ENCODE measurements at places on chromosomes 11 and 22. TPM values are rescaled to one million over a fixed set of nuclear protein-coding genes. Genes with fewer than 3 reads are reported as not detected.

C11orf91 gene
- polyA plus RNA-seq = not detected

C11orf21 gene
- not detected for polyA plus RNA-seq

CATSPER1 gene
- 0.59 TPM for polyA plus RNA-seq

CASP1 gene
- 0.57 TPM for polyA plus RNA-seq

GVQW3 gene
- 3.0 TPM for polyA plus RNA-seq

CPSF7 gene
- polyA plus RNA-seq = 7.9 TPM

CECR2 gene
- polyA plus RNA-seq = 0.75 TPM

OR10D3 gene
- polyA plus RNA-seq = not detected

FAM83F gene
- polyA plus RNA-seq = not detected

ROBO4 gene
- polyA plus RNA-seq = not detected

MRGPRE gene
- polyA plus RNA-seq = not detected

RFPL3 gene
- polyA plus RNA-seq = not detected
